Kidney glomerular epithelial cell (primary cell): ENCODE measurements at places on chromosomes 7 and 10.

- DNase-seq, result no peak
These were observed 44.9 kb downstream of the DRGX start for GRCh38 chr10:49350846-49351532.

DNA sequence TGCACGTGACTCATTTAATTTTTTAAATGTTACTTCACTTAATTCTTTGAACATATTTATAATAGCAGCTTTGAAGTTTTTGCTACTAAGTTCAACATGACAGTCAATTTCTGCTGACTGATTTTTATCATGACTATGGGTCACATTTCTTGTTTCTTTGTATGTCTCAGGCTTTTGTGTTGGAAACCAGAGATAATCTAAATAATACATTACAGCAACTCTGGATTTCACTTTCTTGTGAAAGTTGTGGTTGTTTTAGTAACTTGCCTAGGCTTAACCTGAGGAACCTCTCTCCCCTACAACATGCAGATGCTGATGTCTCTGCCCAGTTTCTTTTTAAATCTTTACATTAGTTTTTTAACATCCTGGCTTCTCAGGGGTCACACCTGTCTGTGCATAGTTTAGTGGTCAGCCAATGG lies 180.8 kb downstream of the CCDC71L start:
- no peak for DNase-seq

GRCh38 chr7:151735851-151736402 lies 141.0 kb downstream of the PRKAG2 start:
- DNase-seq, result no peak

GRCh38 chr10:120328647-120329046 lies 128.4 kb upstream of the PLPP4 start:
- DNase-seq, result no peak

- DNase-seq, result peak; percentile 73
These were observed 2.9 kb upstream of the GET4 start for GRCh38 chr7:873367-874002.

DNA sequence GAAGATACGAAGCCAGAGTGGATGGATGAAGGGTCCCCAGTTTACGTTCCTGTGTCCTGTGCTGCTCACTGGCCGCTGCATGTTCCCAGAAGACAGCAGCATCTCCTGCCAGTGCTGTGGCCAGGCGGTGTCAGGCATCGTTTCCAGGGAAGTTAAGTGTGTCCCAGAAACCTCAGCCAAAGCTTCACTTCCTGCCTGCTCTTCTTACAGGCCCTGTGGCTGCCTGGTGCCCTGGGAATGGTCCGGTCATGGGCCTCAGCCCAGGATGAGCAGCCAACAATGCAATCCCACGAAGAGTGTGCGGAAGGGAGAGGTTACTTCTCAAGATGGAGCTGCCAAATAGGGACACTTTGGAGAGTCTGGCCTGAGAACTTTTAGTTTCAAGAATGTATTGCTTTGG lies 99.7 kb upstream of the TARP start:
- DNase-seq, result no peak

- peak; percentile 27 for DNase-seq
These were observed 46.4 kb upstream of the RSBN1L start for GRCh38 chr7:77649716-77650349.

DNA sequence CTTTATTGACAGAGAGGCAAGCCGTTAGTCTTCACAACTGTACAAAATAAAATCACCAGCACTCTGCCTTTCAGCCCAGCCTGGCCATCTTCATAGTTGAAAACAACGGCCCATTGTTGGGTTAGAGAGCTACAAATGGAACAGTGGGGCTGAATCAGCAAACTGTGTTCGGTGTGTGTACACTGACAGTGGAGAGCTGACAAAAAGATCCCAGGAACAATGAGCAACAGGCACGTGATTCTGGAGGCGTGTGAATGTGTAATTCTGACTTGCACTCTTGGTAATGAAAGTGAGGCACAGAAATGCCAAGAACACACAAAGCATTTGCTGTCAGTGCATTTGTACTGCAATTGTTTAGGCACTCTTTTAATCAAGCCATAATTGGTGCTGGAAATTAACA lies 303.7 kb downstream of the WDR11 start:
- no peak for DNase-seq

DNA sequence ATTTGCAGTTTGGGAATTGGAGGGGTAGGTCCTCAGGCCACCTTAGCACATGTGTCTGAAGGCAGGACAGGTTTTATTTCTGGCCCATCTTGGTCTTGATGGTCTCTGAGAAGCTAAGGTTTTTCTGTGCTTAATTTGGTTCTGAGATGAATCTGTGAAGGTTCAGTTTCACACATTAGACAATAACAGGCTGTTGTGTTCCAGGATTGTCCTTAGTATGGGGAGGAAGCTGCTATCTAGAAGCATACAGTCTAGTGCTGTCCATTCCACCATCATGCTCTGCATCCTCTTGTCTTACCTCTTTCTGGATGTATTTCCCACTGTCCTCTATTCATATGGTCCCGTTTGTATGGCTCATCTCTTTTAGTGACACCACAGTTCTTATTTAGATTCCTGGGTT lies 7.1 kb downstream of the UBE2D1 start:
- DNase-seq, result no peak

DNA sequence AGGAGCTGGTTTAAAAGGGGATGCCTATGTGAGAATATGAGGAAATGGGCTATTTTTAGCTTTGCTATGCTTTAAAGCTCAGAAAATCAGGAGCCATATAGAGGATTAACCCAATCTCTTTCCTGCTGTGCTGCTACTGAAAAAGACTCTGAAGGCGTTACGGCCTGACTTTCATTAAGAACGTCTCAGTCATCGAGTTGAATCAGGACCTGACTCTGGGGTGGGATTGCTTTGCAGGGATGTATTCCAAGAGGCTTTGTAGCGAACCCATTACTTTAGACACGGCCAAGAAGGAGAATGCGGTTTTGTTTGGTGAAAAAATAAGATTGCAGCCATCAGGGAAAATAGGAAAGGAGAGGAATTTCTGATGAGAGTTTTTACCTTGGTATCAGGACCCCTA lies 426.9 kb downstream of the CCSER2 start:
- DNase-seq, result no peak

DNA sequence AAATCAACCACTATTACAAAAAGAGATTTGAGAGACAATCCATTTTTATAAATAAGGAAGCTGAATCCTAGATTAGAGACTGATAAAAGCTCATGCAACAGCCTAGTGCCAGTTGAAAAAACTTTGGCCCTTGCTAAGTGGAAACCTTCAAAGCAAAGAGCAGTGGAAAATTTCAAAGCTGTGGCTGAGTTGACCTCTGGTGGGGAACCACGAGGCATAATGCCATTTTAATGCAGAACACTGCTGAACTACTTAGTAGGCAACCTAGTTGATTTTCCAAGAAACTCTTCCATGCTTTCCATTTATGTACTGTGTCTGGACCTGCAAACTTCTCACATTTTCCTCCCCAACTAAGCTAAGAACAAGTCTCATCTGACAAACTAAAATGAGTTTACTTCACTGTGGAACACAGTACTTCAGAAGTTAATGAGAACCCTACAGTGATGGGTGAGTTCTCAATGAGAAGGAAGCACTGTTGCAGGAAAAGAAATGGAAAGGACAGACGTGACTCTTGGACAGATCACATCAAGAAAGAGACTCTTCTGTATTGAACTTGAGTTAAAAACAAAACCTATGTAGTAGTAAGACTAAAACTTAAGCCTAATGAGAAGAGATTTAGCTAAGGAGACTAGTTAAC lies 19.5 kb downstream of the FZD9 start:
- no peak for DNase-seq

GRCh38 chr7:142546452-142546851 lies 202.8 kb upstream of the PRSS1 start:
- no peak for DNase-seq

- DNase-seq, result no peak
These were observed 41.4 kb upstream of the SLC26A5 start for GRCh38 chr7:103487419-103487818.

GRCh38 chr10:80473692-80474596 lies 19.8 kb downstream of the TSPAN14 start:
- peak; percentile 73 for DNase-seq

GRCh38 chr7:16739863-16740622 lies 13.5 kb upstream of the TSPAN13 start:
- DNase-seq, result peak; percentile 91
